ENCODE measurements at places on chromosomes 7 and 10.

DNA sequence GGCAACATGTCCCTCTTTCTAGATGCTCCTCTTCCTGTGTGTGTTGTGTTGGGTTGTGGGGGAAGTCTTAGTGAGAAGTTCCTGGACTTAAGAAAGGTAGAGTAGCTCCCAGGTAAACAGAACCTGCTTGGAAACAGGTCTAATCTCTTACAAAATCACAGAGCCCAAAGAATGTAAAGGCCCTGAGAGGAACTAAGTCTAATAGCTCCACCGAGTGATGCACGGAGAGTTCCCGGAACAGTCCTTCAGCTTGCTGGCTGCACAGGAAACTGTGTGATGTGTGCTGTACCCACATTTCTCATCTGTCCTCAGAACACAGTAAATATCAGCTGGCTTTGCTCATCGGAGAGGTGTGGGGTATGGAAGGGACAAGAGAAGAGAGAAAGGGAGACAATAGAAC lies 182.6 kb upstream of the LYZL1 start:
- no peak for DNase-seq

- no peak for DNase-seq
These were observed 22.3 kb downstream of the ZNF503 start for GRCh38 chr10:75379212-75379724.

GRCh38 chr7:74479961-74480829 lies 26.5 kb downstream of the GTF2IRD1 start:
- DNase-seq: peak; percentile 86

DNA sequence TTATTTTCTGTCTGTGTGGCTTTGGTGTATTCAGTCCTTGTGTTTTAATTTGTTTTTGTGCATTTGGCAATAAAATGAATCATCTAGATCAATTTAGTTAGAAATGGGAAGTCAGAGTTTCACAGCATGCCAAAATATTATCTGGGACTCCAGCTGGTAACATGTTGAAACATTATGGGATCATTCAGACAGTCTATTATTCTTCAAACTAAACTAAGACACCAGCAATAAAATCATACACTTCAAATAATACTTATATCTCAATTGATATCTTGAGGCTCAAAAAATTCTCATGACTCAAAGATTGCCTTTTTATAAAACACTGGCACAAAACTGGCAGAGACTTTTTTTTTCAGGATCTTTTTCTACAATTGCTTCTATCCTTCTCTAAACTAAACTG lies 5.8 kb upstream of the RP9 start:
- no peak for DNase-seq

DNA sequence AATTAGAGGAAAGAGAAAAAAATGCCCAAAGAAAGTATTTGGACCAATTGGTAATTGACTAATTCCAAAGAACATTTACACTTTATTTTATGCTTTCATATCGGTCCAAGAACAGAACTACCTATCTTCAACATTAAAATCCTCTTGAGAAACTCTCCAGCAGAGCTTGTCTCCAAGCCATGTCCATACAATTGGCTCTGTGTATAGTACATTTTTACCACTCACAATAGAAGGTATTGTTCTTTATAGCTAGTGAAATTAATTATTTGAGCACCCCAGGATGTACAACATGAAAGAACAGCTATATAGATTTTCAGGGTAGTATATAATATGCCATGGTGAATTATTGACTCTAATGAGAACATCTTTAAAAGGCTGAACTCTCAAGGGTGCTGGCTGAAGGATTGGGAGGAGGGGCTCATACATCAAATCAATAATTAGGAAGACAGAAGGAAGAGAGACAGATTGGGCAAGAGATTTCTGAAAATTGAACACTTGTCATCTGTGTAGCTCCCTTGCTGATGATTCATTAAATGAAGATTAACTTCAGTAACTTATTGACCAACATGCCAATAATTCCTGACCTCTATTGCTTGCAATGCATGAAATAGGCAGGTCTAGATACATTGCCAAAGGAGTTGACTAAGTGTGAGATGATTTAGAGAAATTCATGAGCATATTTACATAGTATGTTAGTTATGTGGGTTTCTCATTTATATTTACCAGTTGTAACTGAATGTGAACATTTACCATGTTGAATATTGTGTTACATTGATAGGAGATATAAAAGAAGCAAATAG lies 249.7 kb downstream of the MTERF1 start:
- DNase-seq: no peak

DNA sequence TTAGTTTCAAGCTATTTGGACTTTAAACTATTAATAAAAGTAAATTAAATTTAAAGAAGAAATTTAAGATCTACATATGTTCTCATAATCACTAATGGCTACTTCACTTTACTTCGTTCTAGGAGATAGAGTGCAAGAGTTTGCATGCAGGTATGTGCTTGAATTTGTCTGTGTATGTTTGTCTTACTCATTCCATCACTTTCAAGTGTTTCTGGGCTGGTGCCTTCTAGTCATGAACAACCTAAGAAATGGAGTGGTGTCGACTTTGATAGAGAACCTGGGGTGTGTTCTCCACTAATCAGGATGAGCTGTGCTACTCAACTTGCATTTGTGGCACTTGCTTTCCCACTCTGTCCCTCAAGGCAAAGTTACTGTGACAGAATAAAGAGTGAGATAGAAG lies 169.9 kb downstream of the KCND2 start:
- no peak for DNase-seq

DNA sequence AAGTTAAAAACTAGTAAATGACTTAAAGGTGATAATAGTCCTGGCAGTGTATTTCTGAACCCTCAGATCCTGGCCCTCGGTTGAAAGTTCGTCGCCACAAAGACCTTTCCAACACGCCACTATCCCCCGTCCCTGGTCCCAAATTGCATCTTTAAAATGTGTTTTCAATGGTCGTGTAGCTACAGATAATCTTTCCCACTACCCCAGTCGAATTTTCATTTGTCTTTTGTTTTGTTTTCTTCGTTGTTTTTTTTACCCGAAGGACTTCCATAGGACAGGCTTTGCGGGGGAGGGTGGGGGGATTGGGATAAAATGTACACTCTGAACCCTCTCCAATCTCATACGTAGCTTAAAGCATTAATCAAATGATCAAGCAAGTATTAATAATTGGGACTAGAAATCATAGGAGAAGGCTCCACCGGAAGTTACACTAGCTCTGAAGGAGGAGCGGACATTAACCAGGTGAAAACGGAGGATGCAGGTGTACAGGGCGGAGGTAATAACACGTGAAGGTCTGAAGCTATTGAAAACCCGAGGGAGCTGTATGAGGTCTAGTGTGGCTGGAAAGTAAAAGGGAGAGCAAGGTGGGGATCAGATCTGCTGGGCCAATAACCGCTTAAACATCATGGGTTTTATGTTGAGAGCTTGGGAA lies 32.8 kb upstream of the PHF14 start:
- no peak for DNase-seq

GRCh38 chr10:114180937-114181336 lies 1.8 kb downstream of the TDRD1 start:
- no peak for DNase-seq

GRCh38 chr7:100641463-100641859 lies at the start of gene TFR2:
Gene TFR2 (minus strand): TSS chr7:100641552. CDS start chr7:100641509, 43 bp downstream.
- no peak for DNase-seq

- DNase-seq: no peak
These were observed 9.1 kb downstream of the C10orf62 start for GRCh38 chr10:97598407-97599271.

DNA sequence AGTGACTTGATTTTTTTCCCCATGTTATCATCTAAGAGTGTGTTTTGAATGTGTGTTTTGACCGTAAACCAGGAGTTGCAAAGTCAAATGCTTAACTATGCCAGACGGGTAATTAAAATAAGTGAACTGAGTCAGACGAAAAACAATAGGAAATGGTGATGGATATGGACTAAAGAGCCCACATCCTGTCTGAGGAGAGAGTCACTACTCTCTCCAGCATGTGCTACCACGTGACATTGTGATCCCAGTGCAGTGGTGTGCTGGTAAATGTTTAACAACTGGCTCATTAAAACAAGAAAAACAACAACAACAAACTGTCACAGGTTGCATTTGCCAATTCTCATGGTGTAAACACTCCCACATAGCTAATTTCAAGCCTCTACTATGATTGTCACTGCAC lies 164.3 kb downstream of the SUGCT start:
- DNase-seq: no peak

DNA sequence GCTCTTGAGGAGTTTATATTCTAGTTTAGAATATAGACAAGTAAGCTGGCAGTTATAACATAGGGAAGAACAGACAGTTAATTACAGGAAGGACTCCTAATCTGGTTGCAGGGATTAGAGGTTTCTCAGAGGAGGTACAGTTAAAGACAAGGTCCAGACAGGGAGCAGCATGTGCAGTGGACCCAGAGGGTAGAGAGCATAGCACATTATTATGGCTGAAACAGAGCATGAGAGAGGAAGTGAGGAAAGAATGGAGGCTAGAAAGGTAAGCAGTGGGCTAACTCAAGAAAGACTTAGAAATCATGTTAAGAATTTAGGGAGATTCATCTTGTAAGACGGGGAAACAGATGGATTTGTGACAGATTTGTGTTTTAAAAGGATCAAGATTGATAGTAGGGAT lies 9.7 kb downstream of the MIOS start:
- no peak for DNase-seq
